HL-60 (cell line): ENCODE measurements at places on chromosomes 5 and 9.

- DNase-seq = no peak
Observed at GRCh38 chr5:152933056-152933455, 528.0 kb upstream of the NMUR2 start.

- DNase-seq = no peak
Observed at GRCh38 chr5:62960781-62961180, 382.2 kb downstream of the LRRC70 start.

GRCh38 chr9:69672596-69673310 lies 582 bp upstream of the APBA1 start:
- peak; percentile 76 for DNase-seq

- no peak for DNase-seq
Observed at GRCh38 chr9:97314503-97314902, 7.0 kb downstream of the CCDC180 start.

- no peak for DNase-seq
Observed at GRCh38 chr5:154611341-154611767, 133.3 kb upstream of the HAND1 start.

- DNase-seq = no peak
Observed at GRCh38 chr5:142131394-142131793, 22.8 kb downstream of the NDFIP1 start.

DNA sequence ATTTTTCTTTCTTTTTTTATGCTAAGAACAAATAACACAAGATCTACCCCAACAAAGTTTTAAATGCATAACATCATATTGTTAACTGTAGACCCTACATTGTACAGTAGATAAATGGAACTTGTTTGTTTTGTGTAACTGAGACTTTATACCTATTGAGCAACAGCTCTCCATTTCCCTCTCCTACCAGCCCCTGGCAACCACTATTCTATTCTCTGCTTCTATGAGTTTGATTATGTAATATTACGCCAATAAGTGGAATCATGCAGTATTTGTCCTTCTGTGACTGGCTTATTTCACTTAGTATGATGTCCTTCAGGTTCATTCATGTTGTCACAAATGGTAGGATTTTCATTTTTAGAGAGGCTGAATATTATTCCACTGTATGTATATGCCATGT lies 308.2 kb upstream of the PRR16 start:
- DNase-seq = no peak

DNA sequence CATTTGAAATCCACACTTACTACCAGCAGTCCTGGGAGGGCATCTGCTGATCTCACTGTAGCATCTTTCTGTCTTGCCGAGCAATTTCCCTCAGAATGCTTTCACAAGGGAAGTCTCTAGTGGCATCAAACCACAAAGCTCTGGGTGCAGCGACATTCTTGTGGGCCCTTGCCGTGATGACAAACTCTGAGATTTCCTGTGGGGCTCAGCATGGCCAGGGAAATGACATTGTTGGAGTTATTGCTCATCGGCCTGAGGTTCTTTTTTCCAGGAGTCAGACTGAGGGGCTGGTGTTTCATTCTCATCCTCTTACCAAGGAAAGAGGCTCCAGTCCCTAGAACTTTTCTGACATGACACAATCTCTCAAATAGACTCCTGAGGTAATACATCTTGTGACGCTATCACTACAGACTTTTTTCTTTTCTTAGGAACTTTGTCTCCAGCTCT lies 51.4 kb downstream of the PFDN1 start:
- peak; percentile 77 for DNase-seq

DNA sequence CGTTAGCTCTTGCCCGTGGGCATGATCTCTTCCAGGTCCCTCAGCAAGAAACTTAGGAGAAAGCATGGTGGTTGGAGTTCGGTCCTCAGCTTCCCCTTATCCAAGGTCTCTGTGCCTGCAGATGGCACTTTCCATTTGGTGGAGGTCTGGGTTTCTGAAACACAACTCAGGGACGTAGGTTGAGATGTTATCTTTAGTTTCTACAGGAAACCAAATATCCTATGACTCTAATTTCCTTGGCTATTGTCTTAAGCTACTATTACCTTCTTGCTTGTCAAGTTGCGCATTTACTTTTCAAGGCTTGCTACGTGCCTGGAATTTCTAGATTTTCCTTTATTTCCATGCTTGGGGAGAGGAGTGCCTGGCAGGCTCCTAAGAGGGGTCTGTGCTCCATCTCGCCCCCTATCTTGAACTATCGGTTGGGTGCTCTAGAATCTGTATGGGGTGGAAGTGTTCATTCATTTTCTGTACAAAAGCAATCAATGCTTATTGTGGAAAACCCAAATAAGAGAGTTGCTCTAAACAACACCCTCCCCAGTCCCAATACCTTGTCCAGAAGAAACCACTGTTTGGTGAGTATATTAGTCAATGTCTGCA lies 32.9 kb upstream of the KCNIP1 start:
- DNase-seq = no peak

DNA sequence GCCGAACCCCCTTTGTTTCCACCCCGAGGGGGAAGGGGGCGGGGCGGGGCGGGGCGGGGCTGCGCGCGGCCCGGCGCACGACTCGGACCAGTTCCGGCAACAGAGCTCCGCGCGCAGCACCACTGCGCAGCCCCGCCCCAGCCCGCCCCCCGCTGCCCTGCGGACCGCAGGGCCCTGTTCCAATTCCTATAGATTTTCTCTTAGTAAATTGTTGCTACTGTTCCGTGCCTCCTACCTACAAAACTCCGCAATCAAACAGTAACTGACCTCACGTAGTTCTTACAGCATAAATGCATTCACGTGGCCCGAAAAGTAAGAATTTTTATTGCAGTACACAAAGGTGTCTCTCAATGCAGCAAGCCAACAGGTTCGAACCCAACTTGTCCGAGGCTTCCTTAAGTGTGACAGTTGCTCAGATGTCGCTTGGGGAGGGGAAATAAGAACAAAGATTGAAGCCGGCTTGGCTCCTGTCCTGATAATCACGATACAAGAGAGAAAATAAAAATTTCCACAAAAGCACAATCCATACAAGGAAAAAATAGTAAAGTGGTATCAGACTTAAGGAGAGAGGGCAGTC lies 1.2 kb upstream of the RNF38 start:
- no peak for DNase-seq

GRCh38 chr9:111661150-111661801 lies at the start of gene GNG10:
Gene GNG10, plus strand, starts transcription at chr9:111661605. Its CDS starts 30 bp downstream, at chr9:111661635.
- DNase-seq = peak; percentile 35
